ENCODE measurements at places on chromosomes 2 and 18. TPM values are rescaled to one million over a fixed set of nuclear protein-coding genes. Genes with fewer than 3 reads are reported as not detected.
A peak's percentile ranks its signal among the peaks of the same experiment; 100 is the strongest.

- H3K36me3 ChIP-seq, result peaks cover 7% of the 10 kb centered on the region
- H3K4me3 ChIP-seq, result no peak overlapping the region
- H3K4me1 ChIP-seq, result no peaks in the 10 kb centered on the region
Measured at GRCh38 chr18:79927607-79928562, 23.6 kb downstream of the SLC66A2 start.

DNA sequence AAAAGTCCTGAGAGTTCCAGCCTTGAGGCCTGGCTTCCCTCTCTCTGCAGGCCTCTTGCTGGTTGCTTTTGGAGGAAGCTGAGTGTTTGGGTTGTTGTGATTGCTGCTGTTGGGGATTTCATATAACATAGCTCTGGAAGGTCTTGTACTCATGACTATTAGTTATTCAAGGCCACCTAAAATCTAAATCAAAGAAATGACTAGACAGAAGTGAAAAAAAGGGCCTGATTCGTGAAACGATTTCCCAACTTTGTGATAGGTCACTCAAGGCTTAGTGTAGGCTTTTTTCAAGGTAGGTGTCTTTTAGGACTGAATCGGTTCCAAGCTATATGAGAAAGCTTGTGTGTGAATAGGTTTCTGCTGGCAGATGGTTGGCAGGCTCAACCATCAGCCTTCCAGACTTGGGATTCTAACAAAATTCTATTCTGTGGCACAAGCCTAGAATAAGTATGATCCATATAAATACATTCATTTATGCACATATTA, 164.4 kb downstream of the FMNL2 start:
- H3K4me3 ChIP-seq, result 0 out of 2 replicates have a peak overlapping the region, but pooled peaks have one; percentile 11
- no peaks in the 10 kb centered on the region for H3K27me3 ChIP-seq
- H3K4me1 ChIP-seq, result peaks cover 24% of the 10 kb centered on the region
- peak overlapping the region; percentile 31 for H3K27ac ChIP-seq
- DNase-seq, result no peak

The RNF144A gene
- 0.80 TPM for total RNA-seq

The GRHL1 gene
- total RNA-seq, result 0.19 TPM

The SETBP1 gene
- total RNA-seq, result 23.7 TPM

Measured in GM12878 (cell line).